HuH-7.5 (cell line): ENCODE measurements at places on chromosomes 11 and 22.
A peak's percentile ranks its signal among the peaks of the same experiment; 100 is the strongest.

DNA sequence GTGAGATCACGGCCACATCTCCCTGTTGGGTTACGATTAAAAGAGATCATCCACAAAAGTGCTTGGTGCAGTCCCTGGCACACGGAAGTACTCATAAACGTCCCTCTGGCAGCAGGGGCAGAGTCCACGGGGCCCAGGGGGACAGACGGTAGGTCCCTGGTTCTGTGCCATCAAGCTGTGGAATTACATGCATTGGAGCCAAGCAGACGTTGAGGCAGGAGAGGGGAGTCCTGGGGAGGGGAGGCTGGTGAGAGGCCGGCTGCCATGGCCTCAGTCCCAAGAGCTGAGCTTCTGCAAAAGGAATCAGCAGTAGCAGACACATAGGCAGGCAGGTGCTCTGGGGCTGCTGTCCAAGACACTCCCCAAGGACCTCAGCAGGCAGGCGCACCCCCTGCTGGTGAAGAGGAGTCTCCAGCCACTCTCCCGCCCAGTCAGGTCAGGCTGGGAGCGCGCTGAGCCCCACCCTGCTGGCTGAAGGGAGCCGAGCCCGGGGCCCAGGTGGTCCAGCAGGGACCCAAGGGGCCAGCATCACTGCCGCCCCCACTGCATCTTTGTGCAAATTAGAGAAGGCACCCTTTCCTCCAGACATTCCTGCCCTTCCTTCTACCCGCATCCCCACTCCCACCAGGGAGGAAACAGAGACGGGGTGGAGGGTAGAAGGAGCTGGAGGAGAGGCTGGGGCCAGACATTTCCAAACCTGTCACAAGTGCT lies 7.6 kb upstream of the KCTD17 start:
- peak; percentile 81 for DNase-seq

DNA sequence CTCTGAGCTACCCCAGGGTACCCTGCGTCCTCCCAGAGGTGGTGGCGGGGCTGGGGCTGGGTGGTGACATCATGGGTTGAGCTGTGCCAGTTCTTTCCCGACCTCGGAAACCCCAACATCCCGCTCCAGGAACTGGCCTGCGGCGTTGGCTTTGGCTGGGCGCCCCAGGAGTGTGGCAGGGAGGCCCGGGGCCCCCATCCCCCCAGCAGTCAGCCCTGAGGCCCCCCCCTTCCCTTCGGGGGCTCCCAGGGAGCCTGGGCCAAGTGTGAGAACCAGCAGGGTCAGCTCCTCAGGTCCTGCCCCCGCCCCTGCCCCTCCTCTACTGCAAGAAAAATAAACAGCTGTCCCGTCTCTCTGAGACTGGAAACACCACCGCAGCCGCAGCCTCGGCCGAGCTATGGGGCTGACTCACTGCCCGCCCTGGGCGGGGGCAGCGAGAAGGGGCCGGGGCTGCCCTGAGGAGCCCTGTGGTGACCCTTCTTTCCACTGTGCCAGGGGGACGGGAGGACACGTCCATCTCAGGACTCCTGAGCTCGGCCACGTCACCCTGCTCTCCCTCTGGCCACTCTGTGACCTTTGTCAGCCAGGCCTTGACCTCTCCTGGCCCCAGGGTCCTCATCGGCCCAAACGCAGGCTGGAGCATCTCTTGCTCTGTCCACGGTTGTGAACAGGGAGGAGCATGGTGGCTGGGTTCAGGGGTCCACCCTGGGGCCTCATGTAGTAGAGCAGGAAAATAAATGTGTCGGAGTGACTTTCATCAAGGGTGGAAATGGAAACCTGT lies 73.4 kb downstream of the WNT7B start:
- DNase-seq: no peak

- no peak for DNase-seq
These were observed 99.8 kb downstream of the ZBTB16 start for GRCh38 chr11:114159320-114159719.

DNA sequence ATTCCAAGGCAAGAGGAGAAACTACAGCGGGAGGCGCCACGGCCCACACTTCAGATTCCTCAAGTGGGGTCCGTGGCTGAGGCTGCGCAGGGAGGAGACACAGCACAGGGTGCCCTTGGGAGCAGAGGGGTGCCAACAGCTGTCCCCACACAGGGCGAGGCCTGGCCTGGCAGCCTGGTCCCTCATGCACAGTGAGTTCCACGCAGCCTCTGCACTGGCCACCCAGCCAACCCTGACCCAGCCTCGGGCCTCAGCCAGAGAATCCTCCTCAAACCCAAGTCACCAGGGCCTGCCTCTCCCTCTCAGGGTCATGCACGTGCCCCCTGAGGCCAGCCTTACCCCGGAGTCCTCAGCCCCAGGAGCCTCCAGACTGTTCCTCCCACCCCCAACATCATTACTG lies 22.4 kb upstream of the MOB2 start:
- no peak for DNase-seq

DNA sequence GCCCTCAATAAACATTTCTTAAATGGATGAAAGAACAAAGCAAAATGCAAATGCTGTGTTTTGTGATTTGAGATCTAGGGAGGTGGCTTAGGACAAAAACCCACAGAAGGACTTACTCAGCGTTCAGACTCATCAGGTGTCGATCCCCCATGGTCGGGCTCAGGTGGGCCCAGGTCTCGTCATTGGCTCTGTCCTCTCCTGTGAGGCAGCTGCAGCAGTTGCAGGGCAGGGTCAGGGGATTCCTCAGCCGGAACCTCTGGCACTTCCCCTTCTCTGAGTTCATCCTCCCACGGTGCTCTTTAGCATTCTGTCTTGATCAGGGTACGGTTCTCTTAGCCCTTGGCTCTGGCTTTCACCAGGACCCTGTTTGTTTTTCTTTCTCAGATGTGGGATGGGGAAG lies 14.0 kb upstream of the ACR start:
- DNase-seq: no peak

- peak; percentile 7 for DNase-seq
These were observed 438.0 kb downstream of the LUZP2 start for GRCh38 chr11:24934733-24935439.

DNA sequence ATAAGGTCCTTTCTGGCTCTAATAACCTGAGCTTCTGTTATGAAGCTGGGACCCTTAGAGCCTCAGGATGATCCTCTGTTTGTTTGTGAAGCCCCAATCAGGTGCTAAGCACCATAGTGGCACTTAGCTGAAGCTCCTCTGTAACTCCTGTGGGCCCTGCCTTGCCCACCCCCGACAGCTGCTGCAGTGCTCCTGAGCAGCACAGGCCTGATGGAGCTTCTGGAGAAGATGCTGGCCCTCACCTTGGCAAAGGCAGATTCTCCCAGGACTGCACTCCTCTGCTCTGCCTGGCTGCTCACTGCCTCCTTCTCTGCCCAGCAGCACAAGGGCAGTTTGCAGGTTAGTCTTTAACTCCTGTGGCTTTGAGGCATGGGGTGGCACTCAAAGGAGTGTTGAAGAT lies 19.0 kb upstream of the CCDC134 start:
- no peak for DNase-seq

- no peak for DNase-seq
These were observed 38.5 kb upstream of the RIC3 start for GRCh38 chr11:8207080-8208000.

DNA sequence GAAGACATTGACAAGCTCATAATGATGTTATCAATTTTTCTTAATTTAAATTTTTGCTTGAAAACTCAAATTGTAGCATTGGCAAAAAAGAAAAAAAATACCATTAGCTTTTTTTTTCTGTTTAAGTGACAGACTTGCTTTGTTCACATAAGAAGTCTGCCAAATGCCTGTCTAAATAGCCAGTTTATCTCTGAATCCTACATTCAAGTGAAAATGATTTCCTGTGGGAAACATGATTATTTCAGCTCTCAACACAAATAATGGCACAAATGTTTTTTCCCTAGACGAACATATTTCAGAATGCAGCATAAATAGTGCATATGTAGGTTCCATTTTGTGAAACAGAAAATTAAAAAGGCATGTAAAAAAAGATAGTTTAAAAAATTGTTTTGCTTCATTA lies 23.5 kb downstream of the TYR start:
- DNase-seq: no peak

DNA sequence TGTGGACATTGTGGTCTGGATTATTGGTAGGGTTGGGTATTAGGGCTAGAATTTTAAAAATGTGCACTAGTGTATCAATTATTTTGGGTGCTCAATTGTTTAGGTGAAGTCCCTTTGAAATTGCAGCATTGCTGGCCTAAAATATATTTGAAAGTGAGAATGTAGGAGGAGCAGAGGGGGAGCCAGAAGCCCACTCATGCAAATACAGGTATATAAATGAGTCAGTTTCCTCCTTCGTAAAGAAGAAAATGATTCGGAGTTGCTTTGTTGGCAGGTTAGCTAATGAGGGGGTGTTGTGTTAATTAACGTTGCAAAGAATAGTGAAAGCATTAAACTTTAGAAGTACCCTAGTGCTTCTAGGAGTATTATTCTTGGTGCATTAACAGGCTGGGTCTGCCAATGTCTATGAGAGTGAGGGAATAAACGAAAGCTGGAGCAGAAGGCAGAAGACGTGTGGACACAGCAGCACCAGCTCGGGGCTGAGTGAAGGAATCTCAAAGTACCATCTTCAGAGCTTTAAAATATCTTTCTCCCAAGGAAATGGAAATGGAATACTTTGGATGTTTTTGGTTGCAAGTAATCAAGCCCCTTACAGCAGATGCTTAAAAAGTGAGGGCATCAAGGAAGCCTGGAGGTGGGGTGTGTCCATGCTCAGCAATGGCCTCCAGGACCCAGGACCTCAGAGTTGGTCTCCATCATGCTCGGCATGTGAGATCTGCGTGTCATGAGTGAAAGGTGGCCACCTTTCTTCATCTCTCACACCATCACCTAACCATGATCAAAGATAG lies 522.9 kb downstream of the NTM start:
- no peak for DNase-seq

GRCh38 chr11:119091966-119092879 lies 7.5 kb downstream of the HMBS start:
- DNase-seq: no peak

GRCh38 chr11:60951904-60952741 lies at the start of gene SLC15A3:
Gene SLC15A3 (minus strand): TSS chr11:60952176. CDS start chr11:60951551, 625 bp downstream.
- DNase-seq: no peak

- no peak for DNase-seq
These were observed 166.8 kb downstream of the MYO18B start for GRCh38 chr22:25908755-25909154.

DNA sequence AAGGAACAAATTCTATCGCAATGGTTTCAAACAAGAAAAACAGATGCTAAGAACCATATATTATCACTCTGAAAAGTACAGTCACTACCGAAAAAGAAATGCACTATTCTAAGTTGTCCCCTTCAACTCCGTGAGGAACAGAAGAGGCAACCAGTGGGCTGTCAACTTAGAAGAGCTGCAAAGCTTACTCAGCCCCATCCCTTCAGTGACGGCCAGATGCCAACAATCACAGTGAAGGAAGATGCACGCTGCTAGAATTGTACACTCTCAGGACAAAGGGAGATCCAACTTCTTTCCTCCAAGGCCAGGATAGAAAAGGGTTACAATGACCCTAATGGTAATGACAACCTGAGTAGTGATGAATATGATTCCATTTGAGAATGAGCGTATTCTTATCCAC lies 38.5 kb upstream of the CHKA start:
- no peak for DNase-seq

- DNase-seq: peak; percentile 23
These were observed 844 bp downstream of the PCF11 start for GRCh38 chr11:83157594-83158356.

DNA sequence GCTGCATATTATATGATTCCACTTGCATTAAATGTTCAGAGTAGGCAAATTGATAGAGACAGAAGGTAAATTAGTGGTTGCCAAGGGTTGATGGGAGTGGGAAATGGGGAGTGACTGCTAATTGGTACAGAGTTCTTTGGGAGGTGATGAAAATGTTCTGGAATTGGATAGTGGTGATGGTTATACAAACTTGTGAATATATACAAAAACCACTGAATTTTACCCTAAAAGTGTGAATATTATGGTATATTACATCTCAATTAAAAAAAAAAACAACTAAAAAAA lies 52.5 kb downstream of the ARRB1 start:
- no peak for DNase-seq

GRCh38 chr11:89203814-89204213 lies 26.1 kb downstream of the TYR start:
- DNase-seq: no peak

- no peak for DNase-seq
These were observed 24.8 kb downstream of the RASSF10 start for GRCh38 chr11:13033760-13034533.

DNA sequence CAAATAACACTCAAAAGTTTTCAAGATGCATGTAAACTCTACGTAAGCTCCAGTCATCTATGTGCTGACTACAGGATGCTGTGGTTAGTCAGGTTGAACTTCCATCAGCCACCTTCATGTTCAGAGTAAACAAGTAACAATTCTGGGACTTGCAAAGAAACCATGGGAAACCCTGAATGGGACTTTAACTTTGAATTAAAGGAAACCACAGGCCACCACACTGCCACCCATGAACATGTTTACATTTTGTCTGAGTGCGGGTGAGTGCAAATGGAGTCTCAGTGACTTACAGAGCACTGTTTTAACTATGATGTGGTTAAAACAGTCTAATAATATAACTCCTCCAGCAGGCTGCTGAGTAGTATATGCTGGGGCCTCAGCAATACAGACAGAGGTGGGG lies 12.9 kb upstream of the SYTL2 start:
- no peak for DNase-seq

DNA sequence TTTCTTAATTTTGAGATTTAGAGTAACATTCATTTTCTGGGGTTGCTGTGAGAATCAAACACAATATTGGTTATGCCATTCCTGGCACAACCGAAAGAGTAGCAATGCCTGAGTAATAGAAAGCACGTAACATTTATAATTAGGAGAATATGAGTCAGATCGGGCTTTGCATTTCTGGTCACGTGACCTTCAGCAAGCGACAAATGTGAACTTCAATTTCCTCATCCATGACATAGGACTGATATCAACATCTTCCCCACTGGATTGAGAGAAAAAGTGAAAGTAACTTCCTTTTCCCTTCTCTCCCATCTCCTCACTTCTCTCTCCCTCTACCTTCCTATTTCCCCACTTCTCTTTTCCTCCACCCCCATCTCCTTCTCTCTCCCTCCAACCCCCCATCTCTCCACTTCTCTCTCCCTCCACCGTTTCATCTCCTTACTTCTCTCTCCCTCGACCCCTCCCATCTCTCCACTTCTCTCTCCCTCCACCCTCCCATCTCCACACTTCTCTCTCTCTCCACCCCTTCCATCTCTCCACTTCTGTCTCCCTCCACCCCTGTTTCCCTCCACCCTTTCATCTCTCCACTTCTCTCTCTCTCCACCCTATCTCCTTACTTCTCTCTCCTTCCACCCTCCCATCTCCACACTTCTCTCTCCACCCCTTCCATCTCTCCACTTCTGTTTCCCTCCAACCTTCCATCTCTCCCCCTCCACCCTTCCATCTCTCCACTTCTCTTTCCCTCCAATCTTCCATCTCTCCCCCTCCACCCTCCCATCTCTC lies 33.5 kb upstream of the CAT start:
- DNase-seq: no peak
